Cardiac muscle cell (in vitro differentiated cells and primary cell): ENCODE measurements at places on chromosomes 7 and 10.

DNA sequence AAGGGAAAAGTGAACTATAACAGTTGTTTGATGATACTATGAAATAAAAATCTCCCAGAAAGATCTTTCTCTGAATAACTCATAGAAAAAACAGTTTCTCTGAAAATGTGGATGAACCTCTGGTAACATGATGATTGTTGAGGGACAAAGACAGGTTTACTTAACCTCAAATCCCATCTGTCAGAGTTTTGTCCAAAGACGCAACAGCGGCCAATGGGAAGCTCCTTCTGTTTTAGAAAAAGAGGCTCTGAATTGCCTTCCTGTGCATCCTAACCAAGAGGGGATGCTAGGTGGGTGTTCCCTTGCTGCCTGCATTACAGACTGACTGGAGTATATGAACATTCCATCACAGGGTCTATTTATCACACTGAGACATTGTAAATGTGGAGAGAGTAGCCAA, 8.9 kb upstream of the HYCC1 start:
- no peak for DNase-seq

- DNase-seq = no peak
Observed at GRCh38 chr10:23099816-23100215, 4.4 kb downstream of the MSRB2 start.

DNA sequence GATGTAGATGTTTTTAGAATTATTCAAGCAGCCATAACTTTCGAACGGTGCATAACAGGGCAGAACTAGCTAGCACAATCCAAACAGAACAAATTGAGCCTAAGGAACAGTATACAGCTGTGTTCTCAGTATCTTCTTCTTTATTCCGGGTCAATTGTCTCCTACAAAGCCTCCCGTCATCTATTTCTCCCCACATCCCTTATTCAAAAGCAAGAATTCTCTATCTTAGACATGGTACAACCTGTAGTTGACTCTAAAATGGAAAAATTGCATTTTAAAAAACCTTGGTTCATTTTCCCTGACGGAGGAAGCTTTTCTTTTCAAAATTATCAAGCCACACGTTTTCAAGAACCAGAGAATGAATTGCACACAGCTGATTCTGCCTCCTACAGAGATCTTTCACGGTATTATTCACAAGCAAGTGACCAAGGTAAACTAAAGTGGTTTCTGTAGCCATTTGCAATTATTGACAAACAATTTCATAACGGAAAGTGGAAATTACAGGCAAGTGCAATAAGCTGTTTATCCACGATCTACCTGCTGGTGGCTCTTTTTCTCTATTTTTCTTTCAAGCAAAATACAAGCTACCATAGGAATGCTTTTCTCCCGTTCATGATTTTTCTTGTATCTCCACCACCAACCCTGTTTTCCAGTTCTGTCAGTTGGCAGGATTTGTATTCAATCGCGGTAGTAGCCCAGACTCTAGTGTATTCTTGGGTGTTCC, 2.3 kb downstream of the GRM8 start:
- DNase-seq = no peak

DNA sequence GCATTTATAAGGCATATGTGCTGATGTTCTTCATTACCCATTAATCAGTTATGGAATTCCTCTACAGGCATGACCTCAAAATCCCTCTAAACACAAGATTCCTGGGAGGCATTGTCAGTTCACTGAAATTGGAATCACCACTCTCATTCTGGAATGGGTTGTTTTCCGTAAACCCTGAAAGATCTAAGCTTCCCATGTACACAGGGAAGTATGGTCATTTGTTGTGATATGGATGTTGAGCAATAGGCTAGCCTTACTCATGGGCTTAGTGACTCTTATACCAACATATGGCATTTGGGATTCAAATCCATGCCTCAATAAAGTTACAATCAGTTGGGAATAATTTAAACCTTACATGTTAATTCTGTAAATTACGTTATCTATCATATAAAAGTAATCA, 258.0 kb downstream of the XPNPEP1 start:
- no peak for DNase-seq

DNA sequence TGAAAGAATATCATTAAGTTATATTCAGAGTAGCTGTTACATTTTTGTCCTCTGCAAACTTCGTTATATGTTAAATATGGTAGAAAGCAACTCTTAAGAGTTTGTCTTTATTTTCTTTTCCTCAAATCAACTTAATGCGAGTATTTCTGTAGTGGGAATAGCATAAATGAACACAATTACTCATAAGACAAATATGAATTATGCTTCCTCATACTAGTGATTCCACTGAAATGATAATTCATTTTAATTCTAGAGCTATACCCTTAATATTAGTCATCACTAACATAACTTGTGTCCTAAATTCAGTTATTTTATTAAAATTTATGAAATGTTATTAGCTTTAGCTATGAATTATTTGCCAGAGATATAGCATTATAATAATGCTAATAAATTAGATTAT, 820.6 kb upstream of the KCND2 start:
- DNase-seq = no peak

DNA sequence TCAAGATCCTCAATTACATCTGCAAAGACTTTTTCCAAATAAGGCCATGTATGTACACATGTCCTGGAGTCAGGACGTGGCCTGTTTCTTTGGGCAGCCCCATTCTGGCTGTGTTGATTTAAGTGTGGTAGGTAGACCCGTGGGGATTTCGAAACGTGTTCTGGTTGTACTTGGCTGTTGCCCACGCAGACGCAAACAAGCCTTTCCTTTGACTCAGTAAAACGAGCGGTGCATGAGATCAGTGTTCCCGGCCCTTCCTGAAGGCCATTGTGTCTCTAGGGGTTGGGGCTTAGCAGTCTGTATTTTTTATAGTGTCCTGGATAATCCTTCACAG, 64.8 kb upstream of the DNAJB6 start:
- peak; percentile 98 for DNase-seq

GRCh38 chr10:12181065-12181775, 14.5 kb downstream of the NUDT5 start:
- DNase-seq = peak; percentile 53

GRCh38 chr7:73567846-73568685, 10.3 kb downstream of the TBL2 start:
- no peak for DNase-seq

DNA sequence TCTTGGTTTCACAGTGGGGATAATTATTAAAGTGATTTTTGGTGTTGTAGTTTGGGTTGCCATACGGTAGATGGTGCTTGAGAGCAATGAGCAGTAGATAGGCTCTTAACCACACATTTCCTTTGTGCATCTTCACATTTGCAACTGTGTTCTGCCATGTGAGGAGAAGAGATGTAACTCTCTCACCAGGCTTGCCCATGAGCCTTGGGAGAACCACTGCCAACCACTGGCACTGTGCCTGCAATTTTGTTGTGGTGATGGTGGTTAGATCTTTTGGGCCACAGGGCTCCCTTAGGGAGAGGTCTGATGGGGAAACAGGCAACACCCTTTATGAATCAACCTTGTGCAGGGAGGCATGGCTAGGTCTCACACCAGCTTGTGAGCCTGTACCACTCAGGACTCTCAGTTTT, 204.3 kb downstream of the CCDC7 start:
- DNase-seq = peak; percentile 17

GRCh38 chr7:7434329-7434728, 101.3 kb downstream of the COL28A1 start:
- DNase-seq = no peak

DNA sequence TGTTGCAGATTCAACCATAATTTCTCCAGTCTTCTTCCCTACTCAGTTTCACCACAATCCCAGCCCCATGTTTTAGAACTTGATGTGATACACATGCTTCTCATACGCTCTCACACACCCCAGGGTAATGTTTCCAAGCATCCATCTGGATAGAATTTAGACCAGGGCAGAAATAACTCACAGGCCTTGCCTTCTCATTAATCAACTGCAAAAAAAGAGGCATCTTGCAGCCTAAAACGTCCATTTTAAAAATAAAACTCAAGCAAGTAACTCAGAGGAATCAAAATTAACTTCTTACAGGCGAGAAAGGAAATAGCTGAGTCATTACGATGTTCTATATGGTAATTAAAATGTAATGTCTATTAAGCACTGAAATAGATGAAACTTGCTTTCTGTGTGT, 127.2 kb upstream of the RSU1 start:
- peak; percentile 54 for DNase-seq

DNA sequence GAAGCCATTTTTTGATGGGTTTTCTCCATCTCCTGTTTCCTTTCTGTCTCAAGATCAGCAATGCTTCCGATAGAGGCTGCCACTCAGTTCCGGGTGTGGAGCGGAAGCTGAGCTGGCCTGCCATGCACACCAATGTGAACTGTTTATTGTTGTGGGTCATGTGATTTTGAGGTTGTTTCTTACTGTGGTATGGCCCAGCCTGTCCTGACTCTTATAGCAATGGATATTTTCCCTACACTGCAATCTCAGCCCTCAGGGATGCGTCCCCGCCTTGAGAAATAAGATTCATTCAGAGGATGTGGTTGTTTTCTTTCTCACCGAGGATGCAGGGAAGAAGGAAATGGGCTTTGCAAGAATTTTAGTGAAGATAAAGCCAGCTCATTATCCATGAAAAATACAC, 134.7 kb downstream of the PFKFB3 start:
- peak; percentile 24 for DNase-seq

- DNase-seq = no peak
Observed at GRCh38 chr7:96614154-96614867, 95.3 kb downstream of the SEM1 start.

DNA sequence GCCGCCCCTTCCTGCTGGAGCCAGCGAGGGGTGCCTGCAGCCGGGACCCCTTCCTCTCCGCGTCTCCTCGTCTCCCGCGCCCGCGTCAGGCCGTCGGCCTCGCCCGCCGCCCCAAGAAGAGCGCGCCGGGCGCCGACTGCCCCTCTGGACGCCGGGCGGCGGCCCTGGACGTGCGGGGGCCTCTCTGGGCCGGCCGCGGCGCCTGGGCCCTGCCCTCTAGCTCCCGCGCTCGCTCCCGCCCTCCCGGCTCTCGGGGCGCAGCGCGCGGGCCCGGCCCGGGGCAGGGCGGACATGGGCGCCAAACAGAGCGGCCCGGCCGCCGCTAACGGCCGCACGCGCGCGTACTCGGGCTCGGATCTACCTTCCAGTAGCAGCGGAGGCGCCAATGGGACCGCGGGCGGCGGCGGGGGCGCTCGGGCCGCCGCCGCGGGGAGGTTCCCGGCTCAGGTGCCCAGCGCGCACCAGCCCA, 704 bp downstream of the ZNRF2 start:
- peak; percentile 62 for DNase-seq

GRCh38 chr7:157769526-157770215, 432.9 kb downstream of the DNAJB6 start:
- no peak for DNase-seq

DNA sequence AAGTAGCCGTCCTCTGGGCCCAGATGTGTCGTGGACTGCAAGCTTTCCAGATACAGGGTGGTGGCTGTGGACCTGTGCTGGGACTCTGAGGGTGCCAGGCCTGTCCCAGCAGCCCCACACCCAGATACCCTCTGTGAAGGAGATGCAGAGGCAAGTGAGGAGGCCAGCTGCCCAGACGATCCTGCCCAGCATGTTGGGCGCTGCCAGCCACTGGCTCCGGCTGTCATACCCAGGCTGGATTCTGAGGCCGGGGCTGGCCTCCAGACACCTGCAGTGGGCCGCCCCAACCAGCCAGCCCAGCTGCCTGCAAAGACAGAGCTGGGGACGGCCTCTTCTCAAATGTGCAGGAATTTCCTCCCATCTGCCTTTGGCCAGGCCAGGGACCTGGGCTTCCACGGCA, 39.1 kb upstream of the EBF3 start:
- no peak for DNase-seq

- DNase-seq = no peak
Observed at GRCh38 chr7:21526007-21526406, 16.8 kb upstream of the DNAH11 start.

GRCh38 chr10:117551330-117552155, 9.0 kb downstream of the EMX2 start:
- DNase-seq = no peak

GRCh38 chr7:665736-666453, 60.6 kb upstream of the DNAAF5 start:
- DNase-seq = peak; percentile 41

DNA sequence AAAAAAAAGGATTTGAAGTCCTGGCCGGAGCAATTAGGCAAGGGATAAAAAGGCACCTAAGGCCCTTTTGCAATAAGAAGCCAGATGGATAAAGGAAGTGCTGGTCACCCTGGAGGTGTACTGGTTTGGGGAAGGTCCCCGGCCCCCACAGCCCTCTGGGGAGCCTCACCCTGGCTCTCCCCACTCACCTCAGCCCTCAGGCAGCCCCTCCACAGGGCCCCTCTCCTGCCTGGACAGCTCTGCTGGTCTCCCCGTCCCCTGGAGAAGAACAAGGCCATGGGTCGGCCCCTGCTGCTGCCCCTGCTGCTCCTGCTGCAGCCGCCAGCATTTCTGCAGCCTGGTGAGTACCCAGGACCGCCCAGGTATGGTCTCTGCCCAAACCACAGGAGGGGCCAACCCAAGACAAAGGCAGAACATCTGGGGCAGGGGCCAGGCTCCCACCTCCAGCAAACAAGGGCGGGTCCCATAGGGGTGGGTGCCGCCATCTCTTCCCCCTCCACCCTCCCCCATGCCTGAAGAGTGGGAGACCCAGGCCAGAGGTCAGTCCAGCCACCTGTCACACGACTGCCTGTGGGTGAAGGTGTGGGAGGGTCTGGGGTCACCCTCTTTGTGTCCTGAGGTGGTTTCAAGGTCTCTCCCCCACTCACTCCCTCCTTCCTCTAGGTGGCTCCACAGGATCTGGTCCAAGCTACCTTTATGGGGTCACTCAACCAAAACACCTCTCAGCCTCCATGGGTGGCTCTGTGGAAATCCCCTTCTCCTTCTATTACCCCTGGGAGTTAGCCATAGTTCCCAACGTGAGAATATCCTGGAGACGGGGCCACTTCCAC, at the start of gene PILRB:
Gene PILRB, plus strand, starts transcription at position 91 of the 830 bp plus-strand sequence. Its CDS starts 186 bp downstream, at position 277.
- no peak for DNase-seq

DNA sequence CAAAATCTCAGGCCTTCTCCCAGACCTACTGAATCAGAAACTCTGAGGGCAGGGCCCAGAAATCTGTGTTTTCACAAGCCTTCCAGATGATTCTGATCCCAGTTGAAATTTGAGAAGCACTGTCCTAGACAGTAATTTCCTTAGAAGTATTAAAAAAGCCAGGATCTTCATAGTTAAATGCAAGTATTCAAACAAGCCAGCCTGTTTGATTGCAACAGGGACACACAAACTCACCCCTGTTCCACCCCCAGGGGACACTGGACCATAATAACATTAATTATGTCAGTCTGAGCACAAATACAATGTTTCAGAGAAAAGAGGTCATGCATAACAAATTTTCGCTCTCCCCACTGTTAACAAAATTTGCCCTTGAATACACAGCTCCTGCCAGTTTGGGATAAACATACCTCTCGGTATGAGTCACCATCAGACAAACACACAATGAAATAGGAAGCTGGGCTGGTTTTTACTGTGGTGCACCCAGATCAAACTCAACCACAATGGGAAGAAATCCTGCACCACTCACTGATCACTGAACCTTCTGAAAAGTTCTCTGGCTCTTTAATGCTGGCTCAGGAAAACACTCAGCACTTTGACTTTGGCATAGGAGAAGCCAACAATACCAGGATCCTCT, 34.3 kb downstream of the ABLIM1 start:
- no peak for DNase-seq
